ENCODE measurements at places on chromosomes 12 and 14. TPM values are rescaled to one million over a fixed set of nuclear protein-coding genes. Genes with fewer than 3 reads are reported as not detected.

NOVA1 gene
- 6.7 TPM for total RNA-seq

CRIP2 gene
- total RNA-seq, result 71.7 TPM

SYCP3 gene
- 0.04 TPM for total RNA-seq

OR9K2 gene
- not detected for total RNA-seq

KLHL28 gene
- total RNA-seq, result 10.7 TPM

DHRS2 gene
- 0.84 TPM for total RNA-seq

ITGA7 gene
- 27.1 TPM for total RNA-seq

HOXC9 gene
- 5.6 TPM for total RNA-seq

CISTR gene
- not detected for total RNA-seq

ACSS3 gene
- total RNA-seq, result 24.4 TPM

SDSL gene
- total RNA-seq, result 1.5 TPM

LUM gene
- 1.5 TPM for total RNA-seq

SLCO1B1 gene
- total RNA-seq, result not detected

TAS2R42 gene
- not detected for total RNA-seq

NTF3 gene
- total RNA-seq, result 15.5 TPM

LRTM2 gene
- not detected for total RNA-seq

GALNT9 gene
- 0.08 TPM for total RNA-seq

KCNK10 gene
- 0.13 TPM for total RNA-seq

GDF11 gene
- 10.5 TPM for total RNA-seq

AMDHD1 gene
- not detected for total RNA-seq

DPPA3 gene
- total RNA-seq, result not detected

SLC17A8 gene
- 0.08 TPM for total RNA-seq

LRRIQ1 gene
- 0.34 TPM for total RNA-seq

TPPP2 gene
- not detected for total RNA-seq

HNF1A gene
- total RNA-seq, result 0.10 TPM
